ENCODE measurements at places on chromosomes 5 and 9.

- DNase-seq: no peak
Observed at GRCh38 chr5:172540099-172540870, 86.0 kb upstream of the SH3PXD2B start.

DNA sequence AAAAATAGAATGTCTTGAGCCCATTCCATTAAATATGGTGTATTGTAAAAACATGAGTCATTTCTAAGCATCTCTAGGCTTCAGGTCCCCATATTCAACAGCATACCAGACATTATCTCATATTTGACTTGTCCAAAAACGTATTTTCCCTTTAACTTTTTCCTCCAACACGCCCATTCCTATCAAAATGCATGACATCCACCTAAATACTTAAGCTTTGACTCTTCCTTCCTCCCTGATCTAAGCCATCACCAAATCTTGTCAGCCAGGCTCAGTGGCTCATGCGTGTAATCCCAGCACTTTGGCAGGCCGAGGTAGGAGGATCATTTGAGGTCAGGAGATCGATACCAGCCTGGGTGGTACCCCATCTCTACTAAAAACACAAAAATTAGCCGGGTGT, 23.9 kb downstream of the VCP start:
- no peak for DNase-seq

- DNase-seq: no peak
Observed at GRCh38 chr9:94613003-94613402, 19.4 kb upstream of the FBP2 start.

- no peak for DNase-seq
Observed at GRCh38 chr5:89471115-89471514, 588.1 kb upstream of the MEF2C start.

DNA sequence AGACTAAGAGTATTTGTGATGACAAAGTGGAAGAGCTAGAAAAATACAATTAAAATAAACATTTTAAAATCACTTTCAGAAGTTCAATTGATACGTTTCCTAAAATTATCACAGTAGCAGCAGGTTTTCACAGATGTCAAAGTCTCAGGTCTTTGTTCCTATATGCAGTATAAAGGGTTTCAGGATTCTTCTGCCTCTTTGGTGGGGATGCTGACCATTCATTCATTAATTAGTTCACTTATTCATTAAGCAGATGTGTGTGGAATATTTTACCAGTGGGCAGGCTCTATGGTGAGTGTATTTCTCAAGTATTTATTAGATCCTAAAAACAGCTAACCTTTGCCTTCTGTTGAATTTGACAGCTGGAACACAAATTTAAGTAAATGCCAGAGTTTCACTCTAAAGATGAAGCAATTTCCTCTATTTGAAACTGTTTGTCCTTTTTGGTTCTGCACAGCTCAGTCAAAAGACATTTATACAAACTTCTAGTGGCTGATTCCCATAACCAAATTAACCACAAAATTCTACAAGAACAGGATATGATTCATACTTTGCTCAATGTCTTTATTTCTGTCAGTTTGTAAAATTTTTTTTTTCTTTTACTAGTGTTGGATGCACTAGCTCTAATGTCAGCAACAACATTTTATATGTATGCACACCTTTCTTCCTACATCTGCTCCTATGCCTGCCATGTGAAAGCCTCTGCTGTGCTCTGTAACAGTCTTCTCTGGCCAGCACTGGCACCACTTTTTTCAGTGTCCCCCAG, 75.9 kb upstream of the PRR16 start:
- no peak for DNase-seq

DNA sequence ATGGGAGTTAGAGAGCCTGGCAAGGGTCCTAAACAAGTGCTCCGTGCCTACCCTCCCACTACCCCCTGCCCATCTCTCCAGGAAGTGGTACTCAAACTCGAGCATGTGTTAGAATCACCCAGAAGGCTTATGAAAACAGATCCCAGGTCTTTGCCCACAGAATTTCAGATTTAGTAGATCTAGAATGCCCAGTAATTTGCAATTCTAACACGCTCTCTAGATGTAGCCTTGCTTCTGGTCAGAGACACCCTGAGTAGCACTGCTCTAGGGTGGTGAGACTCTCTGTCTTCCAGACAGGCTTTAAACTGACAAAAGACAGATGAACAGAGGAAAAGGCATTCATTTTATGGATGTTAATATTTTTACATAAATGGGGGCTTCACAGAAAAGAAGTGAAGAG, 20.7 kb upstream of the ERMP1 start:
- no peak for DNase-seq

DNA sequence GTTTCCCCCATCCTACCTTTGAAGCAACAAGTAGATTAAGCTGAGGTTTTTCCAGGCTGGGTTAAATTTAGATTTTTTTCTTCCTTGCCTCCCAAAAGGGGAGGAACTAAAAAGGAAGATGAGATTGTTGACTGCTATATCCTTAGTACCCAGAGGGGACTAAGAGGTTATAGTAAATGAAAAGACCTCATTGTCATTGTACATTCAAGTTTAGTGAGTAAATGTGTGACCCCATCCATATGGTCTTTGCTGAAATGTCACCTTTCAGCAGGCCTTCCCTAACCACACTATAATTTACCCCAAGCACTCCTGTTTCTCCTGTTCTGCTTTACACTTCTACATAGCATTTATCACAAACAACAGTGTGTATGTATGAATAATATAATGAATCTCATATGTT, 35.8 kb upstream of the CHD1 start:
- DNase-seq: no peak

DNA sequence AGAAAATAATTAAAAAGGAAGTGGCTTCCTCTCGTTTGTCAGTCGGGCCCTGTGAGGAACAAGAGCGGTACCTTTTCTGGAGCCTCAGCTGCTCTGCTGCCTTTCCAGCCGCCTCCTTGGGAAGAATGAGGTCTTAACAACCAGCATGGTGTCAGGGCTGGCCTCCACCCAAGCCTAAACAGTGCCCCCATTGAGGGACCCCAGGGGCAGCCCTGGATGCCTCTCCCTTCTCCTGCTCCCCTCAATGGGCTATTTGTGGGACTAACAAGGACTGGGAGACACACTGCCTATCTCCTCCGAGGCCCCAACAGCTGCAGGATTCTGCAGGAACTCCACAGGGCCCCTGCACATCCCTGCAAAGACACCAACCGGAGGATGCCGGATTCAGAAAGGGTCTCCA, 155.4 kb upstream of the MAP3K1 start:
- no peak for DNase-seq

- no peak for DNase-seq
Observed at GRCh38 chr5:143154510-143155370, 248.7 kb downstream of the NR3C1 start.

DNA sequence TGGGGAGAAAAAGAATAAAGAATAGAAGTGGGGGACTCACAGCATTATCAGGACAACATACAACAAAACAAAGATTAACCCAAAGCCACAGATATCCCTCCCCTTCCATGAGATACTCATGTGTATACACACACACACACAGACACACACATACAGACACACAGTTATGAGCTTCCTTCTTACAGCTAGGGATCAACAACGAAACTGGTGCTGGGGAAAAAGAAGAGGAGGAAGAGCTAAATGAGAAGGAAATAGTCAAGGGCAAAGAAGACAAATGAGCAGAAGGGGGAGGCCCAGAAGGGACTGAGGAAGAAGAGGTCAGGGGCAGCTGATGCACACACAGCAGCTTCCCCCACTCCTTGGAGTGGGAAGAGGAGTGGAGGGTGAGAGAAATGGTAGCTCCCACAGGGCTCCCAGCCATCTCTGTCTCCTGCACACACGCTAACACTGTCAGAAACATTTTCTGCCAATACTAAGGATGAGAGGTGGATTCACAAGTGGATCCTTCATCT, 66.2 kb downstream of the SIL1 start:
- DNase-seq: no peak

GRCh38 chr9:89710697-89711096, 105.9 kb downstream of the GADD45G start:
- DNase-seq: no peak

- no peak for DNase-seq
Observed at GRCh38 chr5:113846941-113847340, 333.4 kb downstream of the YTHDC2 start.

DNA sequence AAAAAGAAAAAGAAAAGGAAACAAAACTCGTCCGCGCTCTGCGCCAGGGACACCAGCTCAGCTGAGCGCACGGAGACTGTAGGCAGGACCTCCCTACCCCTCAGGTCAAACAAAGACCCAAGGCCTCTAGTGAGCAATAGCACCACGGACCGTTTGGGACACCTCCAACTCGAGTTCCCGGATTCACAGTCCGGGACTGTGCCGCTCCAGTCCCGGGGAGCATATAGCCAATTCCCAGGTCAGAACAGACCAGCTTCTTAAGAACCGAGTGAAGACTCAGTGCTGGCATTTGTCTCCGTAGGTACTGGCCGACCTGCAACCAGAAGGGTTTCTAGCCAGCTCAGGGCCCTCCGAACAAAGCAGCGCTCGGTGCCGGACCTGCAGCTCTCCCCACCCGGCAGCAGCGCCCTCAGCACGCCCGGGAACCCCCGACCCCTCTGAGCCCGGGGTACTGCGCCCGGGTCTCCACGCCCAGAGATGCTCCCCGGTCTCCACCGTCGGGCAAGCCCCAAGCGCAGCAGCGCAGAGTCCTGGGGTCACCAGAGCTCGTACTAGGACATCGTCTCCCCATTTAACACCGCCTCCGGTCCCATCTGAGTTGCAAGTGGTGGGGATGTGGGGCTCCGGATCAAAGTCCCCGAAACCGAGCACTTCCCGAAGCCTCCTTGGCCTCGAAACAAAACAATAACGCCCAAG, 591 bp downstream of the ABCA1 start:
- DNase-seq: no peak

DNA sequence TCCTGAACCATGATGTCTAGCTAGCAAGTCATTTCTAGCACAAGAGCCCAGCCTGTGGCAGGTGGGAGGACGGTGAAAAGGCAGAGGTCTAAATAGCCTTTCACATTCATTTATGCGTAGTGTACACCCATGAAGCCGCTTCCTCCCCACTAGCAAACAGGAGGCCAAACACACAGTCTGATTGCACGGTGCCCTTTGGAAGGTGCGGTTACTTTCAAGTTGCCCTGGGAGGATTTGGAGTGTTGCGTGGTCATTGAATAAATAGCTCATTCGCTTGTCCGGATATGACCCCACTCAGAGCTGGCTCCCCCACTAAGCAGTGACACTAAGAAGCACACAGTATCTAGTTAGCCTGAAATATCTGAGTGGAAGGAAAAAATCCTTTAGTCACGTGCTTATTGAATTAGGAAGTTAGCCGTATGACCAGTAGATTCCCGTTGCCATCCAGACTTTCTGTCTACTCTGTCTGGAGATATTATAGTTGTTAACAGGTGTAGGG, 664 bp upstream of the ARSB start:
- DNase-seq: peak; percentile 25

- no peak for DNase-seq
Observed at GRCh38 chr5:31048282-31049270, 144.9 kb upstream of the CDH6 start.

- DNase-seq: no peak
Observed at GRCh38 chr9:114238472-114238871, 83.1 kb downstream of the COL27A1 start.

- no peak for DNase-seq
Observed at GRCh38 chr9:19799784-19800183, 10.9 kb upstream of the SLC24A2 start.

DNA sequence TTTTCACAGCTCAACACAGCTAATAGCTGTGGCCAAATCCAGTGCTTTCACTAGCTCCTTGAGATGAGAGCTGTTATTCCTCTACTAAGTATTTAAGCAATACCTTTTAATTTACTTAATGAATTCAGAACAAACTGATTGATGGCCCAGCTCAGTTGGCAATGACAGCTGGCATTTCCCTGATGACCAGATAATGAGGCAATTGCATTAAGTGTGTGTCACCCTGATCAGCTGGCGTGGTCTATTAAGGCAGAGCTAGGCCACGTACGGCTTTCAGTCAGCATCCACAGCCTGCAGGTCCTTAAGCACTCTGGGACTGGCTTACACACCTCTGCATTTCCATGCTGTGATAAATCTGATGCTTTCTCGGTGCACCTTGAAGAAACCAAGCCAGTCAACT, 34.4 kb downstream of the TTLL11 start:
- peak; percentile 49 for DNase-seq

- DNase-seq: no peak
Observed at GRCh38 chr5:87404359-87404758, 8.4 kb downstream of the CCNH start.

- DNase-seq: no peak
Observed at GRCh38 chr5:6135977-6136376, 242.4 kb downstream of the MED10 start.

- DNase-seq: no peak
Observed at GRCh38 chr5:42719034-42719433, 37.6 kb upstream of the CCDC152 start.

GRCh38 chr9:137014166-137014565, 13.9 kb downstream of the ABCA2 start:
- no peak for DNase-seq

- no peak for DNase-seq
Observed at GRCh38 chr5:161460741-161461140, 85.8 kb downstream of the GABRB2 start.

GRCh38 chr5:174491265-174491664, 233.1 kb upstream of the MSX2 start:
- no peak for DNase-seq

DNA sequence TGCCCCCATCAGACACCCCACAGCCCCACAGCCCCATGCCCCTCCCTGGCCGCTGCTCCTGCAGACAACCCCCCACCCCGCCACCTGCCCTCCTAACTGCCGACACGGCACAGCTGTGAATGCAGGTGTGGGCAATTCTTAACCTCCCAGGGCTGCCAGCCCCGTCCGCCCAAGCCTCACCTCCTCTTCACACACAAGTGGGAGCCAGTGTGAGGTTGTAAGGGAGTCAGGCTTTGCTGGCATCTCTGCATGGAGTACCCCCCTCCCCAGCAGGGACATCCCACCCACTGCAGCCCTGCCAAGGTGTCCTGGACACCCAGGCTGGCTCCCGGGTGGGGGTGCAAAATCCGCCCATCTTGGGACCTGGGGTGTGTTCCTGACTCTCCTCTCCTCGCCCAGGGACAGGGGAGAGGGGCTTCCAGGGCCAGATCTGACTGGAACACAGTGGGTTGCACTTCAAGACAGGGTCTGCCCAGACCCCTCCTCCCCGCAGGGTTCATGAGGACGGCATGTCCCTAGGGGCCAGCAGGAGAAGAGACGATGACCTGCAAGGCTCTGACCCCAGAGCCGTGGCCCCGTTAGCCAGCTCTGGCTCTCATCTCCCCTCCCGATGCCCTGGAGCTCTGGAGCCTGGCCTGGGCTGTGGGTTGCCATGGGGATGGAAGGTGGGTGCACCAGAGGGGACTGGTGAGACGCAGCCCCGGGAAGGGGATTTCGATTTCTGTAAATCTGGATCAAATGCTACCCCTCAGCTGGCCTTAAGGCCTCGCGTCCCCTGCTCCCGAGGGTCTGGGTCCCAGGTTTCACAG, 34.4 kb downstream of the SARDH start:
- peak; percentile 54 for DNase-seq

GRCh38 chr5:171494452-171495121, 75.1 kb downstream of the FGF18 start:
- peak; percentile 87 for DNase-seq

- peak; percentile 30 for DNase-seq
Observed at GRCh38 chr9:34957492-34958410, at the start of gene PHF24. TSS of gene PHF24 (plus strand) at chr9:34958285. CDS start at chr9:34971299, 13,014 bp downstream.

All from BE2C (cell line).